ENCODE measurements at places on chromosomes 6 and 20. TPM values are rescaled to one million over a fixed set of nuclear protein-coding genes. Genes with fewer than 3 reads are reported as not detected.
A peak's percentile ranks its signal among the peaks of the same experiment; 100 is the strongest.

DNA sequence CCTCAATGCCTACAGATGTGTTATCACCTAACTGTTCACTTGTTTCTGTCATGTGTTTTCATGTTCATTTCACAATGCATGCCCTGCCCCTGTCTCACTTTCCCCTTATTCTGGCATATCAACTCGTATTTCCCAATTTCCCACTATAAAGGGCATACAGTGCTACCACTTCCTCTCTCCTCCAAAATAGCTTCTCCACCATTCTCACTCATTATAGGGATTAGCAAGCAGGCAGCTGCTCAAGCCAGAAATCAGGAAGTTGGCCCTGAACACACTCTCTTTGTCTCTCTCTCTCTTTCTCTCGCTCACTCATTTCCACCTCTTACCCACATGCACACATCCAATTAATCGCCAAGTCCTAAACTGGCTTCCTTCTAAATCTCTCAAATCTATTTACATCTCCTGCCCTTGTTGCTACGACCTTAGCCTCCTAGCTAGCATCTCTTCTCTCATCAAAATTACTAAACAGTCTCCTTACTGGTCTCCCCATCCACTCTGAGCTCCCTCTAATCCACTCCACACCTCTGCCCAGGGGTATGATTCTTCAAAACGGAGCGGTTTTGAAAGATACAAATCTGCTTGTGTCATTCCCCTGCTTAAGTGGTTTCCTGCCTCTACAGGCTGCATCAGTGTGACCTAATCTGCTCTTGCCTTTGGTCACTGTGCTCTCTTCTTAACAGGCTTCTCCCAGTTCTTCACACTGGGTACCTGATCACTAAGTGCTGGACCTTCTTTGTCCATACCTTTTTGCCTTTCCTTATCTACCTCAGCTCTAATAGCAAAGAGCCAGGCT lies 196.2 kb downstream of the BTBD9 start:
- no peak overlapping the region for H3K4me3 ChIP-seq
- H3K27ac ChIP-seq: no peak overlapping the region
- no peak for DNase-seq
- H3K36me3 ChIP-seq: no peaks in the 10 kb centered on the region
- no peaks in the 10 kb centered on the region for H3K4me1 ChIP-seq

- peaks cover 40% of the 10 kb centered on the region for H3K4me1 ChIP-seq
- H3K4me3 ChIP-seq: peak overlapping the region; percentile 71
- peak; percentile 25 for DNase-seq
- no peaks in the 10 kb centered on the region for H3K27me3 ChIP-seq
- no peaks in the 10 kb centered on the region for H3K36me3 ChIP-seq
Measured at GRCh38 chr6:33391922-33392594, 435 bp downstream of the KIFC1 start.

DNA sequence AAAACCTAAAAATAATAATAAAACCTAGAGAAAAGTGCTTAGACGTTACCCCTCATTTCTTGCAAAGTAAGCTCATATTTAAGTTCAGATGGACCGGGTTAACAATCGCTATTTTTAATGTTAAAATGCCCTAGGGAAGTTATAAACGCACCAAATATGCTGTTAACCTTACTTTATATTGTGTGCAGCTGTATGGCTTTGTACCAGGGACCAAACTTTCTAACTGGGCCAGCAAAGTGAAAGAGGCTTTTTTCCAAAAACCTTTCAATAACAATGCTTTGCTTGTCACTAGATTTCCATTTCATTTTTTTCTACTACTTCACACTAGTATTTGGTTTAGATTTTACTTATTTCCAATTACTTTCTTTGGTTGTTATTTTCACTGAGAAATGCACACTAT lies 248.5 kb downstream of the FOXC1 start:
- no peak overlapping the region for H3K27ac ChIP-seq
- H3K4me1 ChIP-seq: no peaks in the 10 kb centered on the region
- no peaks in the 10 kb centered on the region for H3K36me3 ChIP-seq
- DNase-seq: no peak
- no peaks in the 10 kb centered on the region for H3K27me3 ChIP-seq

GRCh38 chr6:107386340-107386739 lies 73.0 kb downstream of the PDSS2 start:
- no peaks in the 10 kb centered on the region for H3K4me1 ChIP-seq
- no peak for DNase-seq
- H3K36me3 ChIP-seq: no peaks in the 10 kb centered on the region
- H3K27ac ChIP-seq: no peak overlapping the region

- H3K36me3 ChIP-seq: no peaks in the 10 kb centered on the region
- DNase-seq: no peak
- H3K27ac ChIP-seq: peak overlapping the region; percentile 38
- H3K4me3 ChIP-seq: no peak overlapping the region
Measured at GRCh38 chr6:14266266-14266665, 148.7 kb downstream of the CD83 start.

DNA sequence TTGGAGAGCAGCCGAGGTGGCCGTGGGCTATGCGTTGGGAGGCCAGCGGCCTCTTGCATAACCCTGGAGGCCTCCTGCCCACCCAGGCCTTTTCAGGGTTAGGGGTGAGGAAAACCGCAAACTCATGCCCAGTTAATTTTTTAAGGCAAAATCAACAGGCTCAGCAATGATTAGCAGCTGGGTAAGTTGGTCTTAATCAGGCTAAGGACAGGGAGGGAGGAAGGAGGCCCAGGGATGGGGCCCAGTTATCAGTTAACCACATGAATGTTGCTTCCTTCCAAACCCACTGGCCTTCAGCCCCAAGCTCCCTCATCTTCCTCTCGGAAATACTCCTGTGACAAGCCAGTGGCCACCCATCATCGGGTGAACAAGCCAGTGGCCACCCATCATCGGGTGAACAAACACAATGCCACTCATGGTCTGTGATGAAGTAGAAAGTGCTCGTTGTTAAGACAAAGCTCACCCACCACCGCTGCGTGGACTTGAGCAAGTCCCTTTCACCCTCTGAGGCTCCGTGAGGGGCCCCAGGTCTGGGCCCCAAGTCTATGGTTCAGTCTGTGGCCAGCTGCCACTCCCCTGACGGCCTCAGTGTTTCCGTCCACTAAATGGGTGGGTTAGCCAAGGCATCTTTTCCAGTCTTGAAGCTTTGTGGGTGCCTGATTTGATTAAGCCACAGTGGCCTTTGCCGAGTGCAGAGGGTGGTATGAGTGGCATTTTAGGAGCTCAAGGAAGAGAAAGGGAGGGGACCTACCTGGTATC lies 39.4 kb downstream of the HNF4A start:
- no peak overlapping the region for H3K4me3 ChIP-seq
- H3K27me3 ChIP-seq: peaks cover 25% of the 10 kb centered on the region
- no peaks in the 10 kb centered on the region for H3K4me1 ChIP-seq

GRCh38 chr6:152783217-152783878 lies 32.8 kb downstream of the VIP start:
- no peaks in the 10 kb centered on the region for H3K27me3 ChIP-seq
- H3K36me3 ChIP-seq: no peaks in the 10 kb centered on the region
- H3K27ac ChIP-seq: no peak overlapping the region
- no peak for DNase-seq
- H3K4me3 ChIP-seq: no peak overlapping the region
- no peaks in the 10 kb centered on the region for H3K4me1 ChIP-seq

- H3K36me3 ChIP-seq: no peaks in the 10 kb centered on the region
- no peaks in the 10 kb centered on the region for H3K27me3 ChIP-seq
- DNase-seq: no peak
- H3K4me1 ChIP-seq: no peaks in the 10 kb centered on the region
- no peak overlapping the region for H3K27ac ChIP-seq
Measured at GRCh38 chr6:44737829-44738528, 350.5 kb downstream of the CDC5L start.

DNA sequence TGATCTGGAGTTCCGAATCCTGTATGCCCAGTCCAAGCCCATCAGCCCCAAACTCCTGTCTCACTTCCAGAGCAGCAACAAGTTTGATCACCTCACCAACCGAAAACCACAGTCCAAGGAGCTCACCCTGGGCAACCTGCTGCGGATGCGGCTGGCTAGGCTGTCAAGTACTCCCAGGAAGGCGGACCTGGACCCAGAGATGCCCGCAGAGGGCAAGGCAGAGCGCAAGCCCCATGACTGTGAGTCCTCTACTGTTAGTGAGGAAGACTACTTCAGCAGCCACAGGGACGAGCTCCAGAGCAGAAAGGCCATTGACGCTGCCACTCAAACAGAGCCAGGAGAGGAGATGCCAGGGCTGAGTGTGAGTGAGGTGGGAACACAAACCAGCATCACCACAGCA lies 10.5 kb upstream of the DHX35 start:
- no peak overlapping the region for H3K4me3 ChIP-seq
- peaks cover 53% of the 10 kb centered on the region for H3K36me3 ChIP-seq
- DNase-seq: no peak
- no peaks in the 10 kb centered on the region for H3K4me1 ChIP-seq
- H3K27me3 ChIP-seq: no peaks in the 10 kb centered on the region

DNA sequence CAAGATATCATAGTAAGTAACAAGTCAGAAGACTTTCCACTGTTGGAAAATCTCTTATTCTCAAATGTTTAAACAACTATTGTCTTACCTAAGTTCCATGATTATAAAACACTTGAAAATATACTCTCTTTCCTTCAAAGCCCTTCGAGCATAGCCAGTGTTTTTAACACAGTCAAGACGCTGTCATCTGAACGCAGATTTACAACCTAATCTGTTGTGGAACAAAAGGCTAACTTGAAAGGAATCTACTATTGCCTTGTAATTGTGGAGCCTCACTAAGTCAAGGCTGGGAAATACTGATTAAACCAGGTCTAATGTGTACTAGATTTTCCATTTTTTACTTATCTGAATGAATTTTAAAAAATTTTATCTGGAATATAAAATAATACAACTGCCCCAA lies 205.8 kb downstream of the TRDN start:
- H3K4me3 ChIP-seq: no peak overlapping the region
- no peaks in the 10 kb centered on the region for H3K36me3 ChIP-seq
- H3K27me3 ChIP-seq: no peaks in the 10 kb centered on the region
- no peak for DNase-seq

GRCh38 chr6:134714679-134715078 lies 235.2 kb downstream of the ALDH8A1 start:
- no peaks in the 10 kb centered on the region for H3K27me3 ChIP-seq
- DNase-seq: no peak
- no peaks in the 10 kb centered on the region for H3K4me1 ChIP-seq
- no peak overlapping the region for H3K27ac ChIP-seq

The EPB41L1 gene
- 3.1 TPM for total RNA-seq

The ZC2HC1B gene
- not detected for total RNA-seq

The CDC5L gene
- 30.9 TPM for total RNA-seq

The PLCB4 gene
- 7.6 TPM for total RNA-seq

The TAGAP gene
- total RNA-seq: 22.3 TPM

The C6orf141 gene
- total RNA-seq: 0.38 TPM
